ENCODE measurements at places on chromosomes 7 and 10. TPM values are rescaled to one million over a fixed set of nuclear protein-coding genes. Genes with fewer than 3 reads are reported as not detected.

MUC12 gene
- total RNA-seq = not detected

PON1 gene
- total RNA-seq = not detected

PMS2 gene
- 5.2 TPM for total RNA-seq

HOGA1 gene
- 18.7 TPM for total RNA-seq

ELOVL3 gene
- 0.22 TPM for total RNA-seq

All from Right ventricle myocardium superior (tissue), 1 donor.